ENCODE measurements at places on chromosomes 4 and X.

GRCh38 chrX:40539214-40540142 is 41.3 kb upstream of the ATP6AP2 start:
- no peak for DNase-seq

DNA sequence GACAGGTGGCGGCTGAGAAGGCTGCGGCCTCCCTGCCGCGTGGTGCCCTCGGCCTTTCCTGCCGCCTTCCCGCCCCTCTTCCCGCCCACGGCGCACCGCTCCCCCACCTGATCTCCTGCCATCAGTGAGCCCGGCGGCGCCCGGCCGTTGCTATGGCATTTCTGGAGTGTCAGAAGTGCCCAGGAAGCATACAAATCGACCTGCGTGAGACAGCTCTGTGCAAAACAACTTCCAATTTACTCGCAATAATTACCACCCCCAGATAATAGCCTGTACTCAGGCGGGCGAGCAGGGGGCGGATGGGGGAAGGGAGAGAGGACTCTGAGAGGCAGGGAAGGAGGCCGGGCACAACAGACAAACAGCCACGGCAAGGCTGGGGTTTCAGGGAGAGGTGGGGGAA is 16.6 kb upstream of the ERCC6L start:
- DNase-seq: peak; percentile 5

- no peak for DNase-seq
Observed at GRCh38 chr4:177242651-177243286, 66.9 kb upstream of the NEIL3 start.

- DNase-seq: no peak
Observed at GRCh38 chr4:1072830-1073446, 40.4 kb downstream of the RNF212 start.

DNA sequence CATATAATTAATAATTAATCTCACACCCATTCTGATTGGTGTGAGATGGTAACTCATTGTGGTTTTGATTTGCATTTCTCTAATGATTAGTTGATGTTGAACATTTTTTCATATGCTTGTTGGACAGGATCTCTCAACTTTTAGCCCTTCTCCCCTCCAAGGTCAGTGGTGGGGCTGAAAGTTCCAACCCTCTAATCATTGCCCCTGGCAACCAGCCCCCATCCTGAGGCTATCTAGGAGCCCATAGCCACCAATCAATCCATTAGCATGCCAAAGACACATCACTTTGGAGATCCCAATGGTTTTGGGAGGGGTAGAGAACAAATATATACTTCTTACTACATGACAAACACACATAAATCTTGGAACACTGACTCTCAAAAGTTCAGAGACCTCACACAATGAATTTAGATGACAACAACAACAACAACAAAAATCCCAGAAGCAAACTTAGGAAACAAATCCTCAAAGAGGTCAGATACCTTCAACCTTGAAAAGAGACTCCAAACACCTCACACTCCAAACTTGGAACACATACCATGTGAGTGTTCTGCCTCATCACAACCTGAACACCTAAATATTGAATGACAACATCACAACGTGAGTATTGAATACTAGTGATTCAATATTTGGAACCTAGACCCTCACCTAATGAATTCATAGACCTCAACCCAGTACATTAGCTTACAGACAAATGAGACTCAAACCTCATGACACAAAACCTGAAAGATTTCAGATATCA is 19.0 kb upstream of the PAGE4 start:
- no peak for DNase-seq

- no peak for DNase-seq
Observed at GRCh38 chr4:88846206-88846790, 148.7 kb upstream of the NAP1L5 start.

- DNase-seq: no peak
Observed at GRCh38 chr4:119099227-119099810, 36.3 kb upstream of the MYOZ2 start.

GRCh38 chr4:82694046-82694445 is 104.5 kb downstream of the SCD5 start:
- DNase-seq: no peak

DNA sequence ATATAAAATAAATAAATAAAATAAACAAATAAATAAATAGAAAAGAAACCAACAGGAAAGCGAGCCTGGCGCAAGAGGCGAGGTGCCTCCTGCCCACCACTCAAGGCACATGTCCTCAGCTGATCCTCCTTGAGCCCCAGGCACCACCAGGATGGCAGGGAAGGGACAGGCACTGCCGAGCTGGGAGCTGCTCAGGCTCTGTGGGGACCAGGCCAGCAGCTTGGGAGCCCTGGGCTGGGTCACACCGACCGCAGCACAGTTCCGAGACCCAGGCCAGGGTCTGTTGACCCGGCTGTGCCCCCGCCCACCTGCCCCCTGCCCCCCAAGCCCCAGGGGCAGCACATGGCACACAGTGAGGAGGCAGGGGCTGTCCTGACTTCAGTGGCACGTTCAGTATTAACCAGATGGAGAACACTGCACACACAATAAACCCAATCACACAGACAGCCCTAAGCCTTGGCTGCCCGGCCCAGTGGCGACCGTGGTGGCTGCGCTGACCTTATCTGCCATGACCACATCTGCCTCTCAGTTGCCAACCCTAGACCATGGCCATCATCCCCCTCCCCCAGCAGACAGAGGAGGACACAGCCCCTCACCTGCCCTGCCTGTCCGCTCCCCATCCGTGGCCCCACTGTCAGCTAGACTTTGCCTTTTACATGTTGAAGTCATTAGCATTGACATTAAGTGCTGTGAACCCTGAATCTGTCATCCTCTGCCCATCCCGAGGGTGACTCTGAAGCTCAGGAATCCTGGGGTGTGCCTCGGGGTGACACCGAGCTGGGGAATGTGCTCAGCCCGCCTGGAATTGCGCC is 2.9 kb upstream of the TREX2 start:
- no peak for DNase-seq

DNA sequence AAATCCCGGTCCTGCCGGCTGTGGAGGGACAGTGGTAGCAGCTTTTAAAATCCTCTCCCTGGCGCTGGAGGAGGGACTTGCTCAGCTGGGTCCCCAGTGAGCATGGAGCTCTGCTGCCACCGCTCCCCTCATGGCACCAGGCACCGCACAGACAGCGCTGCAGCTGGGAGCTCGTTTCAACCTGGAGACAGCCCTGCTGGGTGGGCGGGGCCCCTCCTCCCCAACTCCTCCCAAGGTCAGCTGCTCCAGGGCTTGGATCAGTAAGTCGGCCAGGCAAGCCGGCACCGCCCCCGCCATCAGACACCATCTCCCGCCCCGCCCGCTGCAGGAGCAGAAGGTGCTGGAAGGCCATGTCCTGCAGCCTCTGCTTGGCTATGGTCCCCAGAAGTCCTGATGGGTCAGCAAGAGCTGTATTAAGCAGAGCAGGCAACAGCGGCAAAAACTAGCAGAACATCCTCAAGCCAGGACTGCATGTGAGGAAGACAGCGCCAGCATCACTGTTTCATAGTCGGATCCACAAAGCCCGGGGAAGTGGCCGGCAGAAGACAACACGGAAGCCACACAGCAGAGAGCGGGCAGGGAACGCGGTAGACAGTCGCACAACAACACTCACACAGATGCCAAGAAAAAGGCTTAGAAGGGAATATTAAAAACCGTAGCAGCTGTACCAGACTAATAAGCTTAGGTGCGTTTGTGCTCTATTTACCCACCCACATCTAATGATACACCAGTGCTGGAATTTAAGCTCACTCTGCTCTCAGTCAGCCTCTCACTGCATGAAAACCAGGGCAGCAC is 16.2 kb downstream of the ZFYVE28 start:
- DNase-seq: no peak

GRCh38 chr4:53505947-53506346 is 85.3 kb downstream of the LNX1 start:
- no peak for DNase-seq

DNA sequence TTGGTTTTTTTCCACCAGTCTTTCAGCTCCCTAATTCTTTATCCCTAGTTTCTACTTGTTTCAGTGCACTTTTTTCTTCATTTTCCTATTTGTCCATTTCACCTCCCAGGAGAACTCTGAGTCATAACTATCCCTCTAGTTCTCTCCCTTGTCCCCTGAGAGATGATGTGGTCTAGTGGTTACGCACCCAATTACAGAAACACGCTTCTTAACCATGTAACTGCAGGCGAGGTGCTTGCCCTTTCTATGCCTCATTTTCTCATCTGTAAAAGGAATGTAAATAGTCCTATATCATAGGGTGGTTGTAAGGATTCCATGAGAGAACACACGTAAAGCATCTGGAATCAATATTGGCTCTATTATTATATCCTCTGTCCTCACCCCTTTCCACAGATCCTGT is 8.8 kb upstream of the GRPR start:
- DNase-seq: no peak

DNA sequence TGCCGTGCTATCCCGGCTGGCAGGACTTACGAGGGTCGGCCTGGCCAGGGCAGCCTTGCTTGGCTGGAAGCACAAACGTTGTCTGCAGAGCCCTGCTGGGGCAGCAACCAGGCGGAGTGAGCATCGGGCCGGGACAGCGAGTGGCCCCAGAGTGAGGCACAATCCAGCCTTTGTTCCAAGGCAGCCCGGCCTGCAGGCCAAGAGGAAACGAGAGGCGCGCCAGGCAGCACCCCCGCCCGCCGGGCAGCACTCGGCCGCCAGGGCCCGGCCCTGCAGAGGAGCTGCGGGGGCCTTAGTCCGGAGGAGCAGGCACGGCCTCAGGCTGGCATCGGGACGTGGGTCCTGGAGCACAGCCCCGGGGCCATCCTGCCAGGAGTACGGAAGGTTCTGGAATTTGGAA is 24.1 kb downstream of the FGFRL1 start:
- DNase-seq: no peak

- DNase-seq: no peak
Observed at GRCh38 chr4:181957088-181957487, 286.1 kb upstream of the TENM3 start.

- DNase-seq: no peak
Observed at GRCh38 chrX:12798601-12799000, 7.4 kb downstream of the PRPS2 start.

- DNase-seq: no peak
Observed at GRCh38 chr4:116122124-116122523, 963.3 kb downstream of the TRAM1L1 start.

GRCh38 chrX:71128166-71128833 is 9.9 kb downstream of the MED12 start:
- DNase-seq: no peak

GRCh38 chrX:124256216-124256615 is 76.2 kb upstream of the TEX13D start:
- DNase-seq: no peak

DNA sequence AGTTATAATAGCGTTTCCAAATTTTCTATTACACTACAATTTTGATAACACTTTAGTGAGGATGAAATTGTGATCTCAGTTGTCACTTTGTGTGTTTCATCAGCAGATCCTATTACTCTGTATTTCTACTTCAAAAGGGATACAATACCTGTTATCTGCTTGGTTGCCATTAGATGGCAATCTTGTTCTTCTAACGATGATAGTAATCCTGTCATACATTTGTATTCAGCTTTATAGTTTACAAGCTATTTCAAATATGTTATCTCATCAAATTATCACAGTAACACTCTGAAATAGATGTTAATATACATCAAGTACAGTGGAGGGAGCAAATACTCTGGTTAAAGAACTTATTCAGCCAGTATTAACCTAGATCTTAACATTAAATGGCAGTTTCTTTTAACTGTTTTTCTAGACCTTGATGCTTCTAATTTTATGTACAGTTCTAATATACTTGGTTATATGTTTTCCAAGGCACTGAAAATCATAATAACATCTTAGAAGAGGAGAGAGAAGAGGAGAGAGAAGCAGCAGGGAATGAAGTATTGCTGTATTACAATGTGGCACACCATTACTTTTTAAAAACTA is 292.0 kb downstream of the CCSER1 start:
- DNase-seq: no peak

- no peak for DNase-seq
Observed at GRCh38 chrX:143988356-143988755, 104.5 kb downstream of the UBE2NL start.

GRCh38 chr4:86898562-86898961 is 6.3 kb upstream of the C4orf36 start:
- no peak for DNase-seq

DNA sequence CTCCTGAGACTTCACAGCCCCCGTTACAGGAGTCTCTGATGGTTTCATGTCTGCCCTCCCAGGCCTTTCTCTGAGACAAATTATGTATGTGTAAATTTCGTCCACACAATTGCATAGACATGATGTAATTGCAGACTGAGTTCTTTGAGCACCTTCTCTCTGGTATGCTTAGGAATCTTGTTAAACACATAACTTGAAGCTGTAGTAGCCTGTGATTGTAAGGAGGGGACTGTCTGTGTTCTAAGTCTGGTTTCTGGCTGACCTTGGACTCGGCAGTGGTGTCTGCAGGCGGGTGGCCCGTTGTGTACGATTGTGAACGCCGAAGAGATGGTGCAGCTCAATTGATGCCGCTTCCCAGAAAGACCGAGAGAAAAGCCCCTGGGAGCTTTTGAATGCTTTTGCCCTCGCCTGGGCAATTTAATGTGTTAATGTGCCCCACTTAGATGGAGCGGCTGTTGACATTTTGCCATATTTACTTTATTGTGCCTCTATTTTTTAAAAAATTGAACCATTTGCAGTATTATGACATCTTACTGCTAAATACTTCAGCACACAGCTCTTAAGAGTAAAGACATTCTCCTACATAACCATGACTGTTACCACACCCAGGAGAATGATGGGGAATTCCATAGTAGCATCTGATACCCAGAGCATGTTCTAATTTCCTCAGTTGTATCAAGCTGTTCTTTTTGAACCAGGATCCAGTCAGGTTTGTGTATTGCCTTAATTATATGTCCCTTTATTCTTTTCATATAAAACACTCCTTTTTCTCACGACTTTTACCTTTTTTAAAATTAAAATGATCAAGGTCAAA is 58.4 kb upstream of the TADA2B start:
- no peak for DNase-seq

- no peak for DNase-seq
Observed at GRCh38 chrX:38664285-38664684, 102.9 kb downstream of the TSPAN7 start.

DNA sequence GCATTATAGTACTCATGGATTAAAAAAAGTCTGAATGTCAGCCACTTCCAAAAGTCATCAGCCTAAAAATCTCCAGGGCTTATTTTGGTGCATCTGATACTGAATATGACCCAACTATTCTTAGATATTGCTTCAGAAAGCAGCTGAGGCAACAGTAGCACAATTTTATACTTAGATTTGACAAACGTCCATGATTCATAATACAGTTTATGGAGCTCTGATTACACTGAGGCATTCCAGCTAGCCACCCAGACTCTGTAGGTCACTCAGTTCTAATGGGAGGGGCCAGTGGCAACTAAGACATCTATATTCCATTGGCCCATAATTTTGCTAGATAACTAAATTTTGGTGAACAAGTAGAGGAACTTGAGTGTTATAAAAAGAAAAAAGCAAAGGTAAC is 10.3 kb downstream of the SPATA4 start:
- DNase-seq: no peak

DNA sequence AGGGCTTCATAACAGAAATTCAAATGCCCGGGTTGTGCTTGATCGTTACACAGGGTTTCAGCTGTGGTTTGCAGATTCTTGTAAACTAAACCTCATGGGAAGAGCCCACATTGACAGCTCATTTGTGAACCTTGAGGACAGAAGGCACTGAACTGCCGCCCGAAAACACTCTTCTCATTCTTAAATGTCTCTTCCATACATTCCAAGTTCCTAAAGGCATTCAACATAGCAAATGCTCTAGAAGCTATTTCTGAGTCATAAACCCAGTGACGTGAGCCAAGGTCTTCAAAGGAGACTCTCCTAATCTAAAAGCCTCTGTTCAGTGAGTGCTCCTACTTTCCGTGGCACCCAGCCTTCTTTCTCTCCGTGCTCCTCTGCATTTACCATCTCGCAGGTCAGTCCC is 737.8 kb upstream of the FRG1 start:
- DNase-seq: no peak
